ENCODE measurements at places on chromosomes 11 and 22.

DNA sequence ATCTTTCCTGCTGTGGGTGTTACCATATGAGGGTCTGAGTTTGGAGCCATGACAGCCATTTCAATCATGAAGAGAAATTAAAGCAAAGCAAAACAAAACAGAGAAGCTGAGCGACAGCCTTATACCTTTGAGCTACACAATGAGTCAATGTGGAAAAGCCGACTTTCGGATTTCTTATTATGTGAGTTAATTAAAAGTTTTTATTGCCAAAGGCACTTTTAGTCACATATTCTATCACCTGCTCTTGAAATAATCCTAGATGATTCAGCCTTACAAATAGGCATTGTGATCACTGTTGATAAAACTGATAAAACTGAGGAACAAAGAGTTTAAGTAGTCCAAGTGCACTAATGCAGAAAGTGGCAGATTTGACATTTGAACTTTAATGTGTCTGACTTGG is 381.9 kb upstream of the TENM4 start:
- DNase-seq = no peak

- DNase-seq = peak; percentile 49
Observed at GRCh38 chr11:102530558-102530957, at the start of gene MMP7. Gene MMP7 (minus strand): TSS chr11:102530747. CDS start chr11:102530700, 47 bp downstream.

- DNase-seq = no peak
Observed at GRCh38 chr11:90867416-90867815, 644.6 kb upstream of the CHORDC1 start.

- no peak for DNase-seq
Observed at GRCh38 chr11:134987223-134987768, 575.3 kb upstream of the B3GAT1 start.

- no peak for DNase-seq
Observed at GRCh38 chr22:49566693-49567092, 261.0 kb downstream of the BRD1 start.

Data from MV-4-11 (cell line).